ENCODE measurements at places on chromosomes 7 and 10.

- no peak for DNase-seq
Measured at GRCh38 chr10:34768972-34769330, 46.1 kb downstream of the PARD3 start.

DNA sequence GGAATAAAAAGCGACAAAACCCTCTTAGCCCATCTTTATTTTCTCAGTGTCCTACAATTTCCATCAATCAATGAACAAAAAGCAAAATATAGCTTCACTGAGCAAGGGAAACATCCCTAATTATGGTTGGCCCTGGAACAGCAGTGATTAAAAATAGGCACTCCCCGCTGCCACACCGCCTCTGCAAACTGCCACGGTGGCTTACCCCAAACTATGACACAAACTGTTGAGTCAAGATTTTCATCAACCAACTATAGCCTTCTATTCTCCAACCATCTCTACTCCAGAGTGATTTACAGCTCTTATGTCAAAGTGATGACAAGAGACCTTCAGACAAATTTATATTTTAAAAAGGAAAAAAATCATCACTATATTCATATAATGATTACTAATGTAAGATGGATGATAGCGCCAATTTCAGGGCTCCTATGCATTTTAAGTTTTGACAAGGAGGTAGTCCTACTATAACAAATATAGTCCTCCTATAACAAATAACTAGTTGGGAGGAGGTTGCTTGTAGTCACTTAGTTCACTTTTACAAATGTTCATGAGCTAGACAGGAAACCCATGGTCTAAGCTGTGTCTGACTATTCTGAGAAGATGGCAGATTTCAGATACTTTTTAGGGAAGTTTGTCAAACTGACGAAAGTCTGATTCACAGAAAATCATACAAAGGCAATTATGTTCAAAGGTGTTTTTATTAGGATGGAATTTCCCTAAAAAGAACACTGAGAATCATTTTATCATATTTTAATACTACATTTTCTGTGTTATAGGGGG, 26.3 kb downstream of the DENND11 start:
- peak; percentile 46 for DNase-seq

DNA sequence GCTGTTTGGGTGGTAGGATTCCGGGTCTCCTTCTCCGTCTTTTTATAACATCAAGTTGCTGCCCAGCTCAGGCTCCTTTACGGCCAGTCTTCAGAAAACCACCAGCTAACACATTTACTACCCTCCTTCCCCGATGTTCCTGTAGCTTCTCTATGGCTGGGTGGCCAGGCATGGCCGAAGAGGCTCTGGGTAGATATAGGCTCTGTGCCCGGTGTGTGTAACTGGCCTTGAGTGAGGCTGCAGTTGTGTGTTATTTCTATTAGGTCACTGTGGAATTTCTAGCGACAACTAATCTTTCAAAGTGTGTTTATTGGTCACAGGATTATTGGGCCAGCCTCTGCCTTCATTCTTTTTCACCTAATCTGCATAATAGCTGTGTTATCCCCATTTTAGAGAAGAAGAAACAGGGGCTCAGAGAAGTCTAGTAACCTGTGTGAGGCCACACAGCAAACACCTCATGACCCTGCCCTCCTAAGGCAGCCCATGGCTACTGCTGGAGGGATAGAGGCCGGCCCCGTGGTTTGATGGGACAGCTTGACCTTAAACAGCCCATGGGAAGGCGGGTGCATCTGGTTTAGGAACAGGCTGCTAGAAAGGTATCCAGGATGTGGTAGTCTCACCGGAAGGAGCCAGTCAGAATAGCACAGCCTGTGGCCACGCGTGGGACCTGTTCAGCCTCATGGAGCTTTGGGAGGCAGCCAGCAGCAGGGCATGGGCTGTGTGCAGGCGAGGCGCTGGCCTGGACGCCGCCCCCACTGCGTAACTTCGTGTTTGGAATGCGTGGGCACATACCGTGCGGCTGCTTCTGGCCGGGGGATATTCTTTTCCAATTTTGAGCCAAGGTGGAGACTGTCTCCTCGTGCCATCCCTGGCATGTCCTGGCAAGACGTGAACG, 29.7 kb downstream of the HTRA1 start:
- no peak for DNase-seq

DNA sequence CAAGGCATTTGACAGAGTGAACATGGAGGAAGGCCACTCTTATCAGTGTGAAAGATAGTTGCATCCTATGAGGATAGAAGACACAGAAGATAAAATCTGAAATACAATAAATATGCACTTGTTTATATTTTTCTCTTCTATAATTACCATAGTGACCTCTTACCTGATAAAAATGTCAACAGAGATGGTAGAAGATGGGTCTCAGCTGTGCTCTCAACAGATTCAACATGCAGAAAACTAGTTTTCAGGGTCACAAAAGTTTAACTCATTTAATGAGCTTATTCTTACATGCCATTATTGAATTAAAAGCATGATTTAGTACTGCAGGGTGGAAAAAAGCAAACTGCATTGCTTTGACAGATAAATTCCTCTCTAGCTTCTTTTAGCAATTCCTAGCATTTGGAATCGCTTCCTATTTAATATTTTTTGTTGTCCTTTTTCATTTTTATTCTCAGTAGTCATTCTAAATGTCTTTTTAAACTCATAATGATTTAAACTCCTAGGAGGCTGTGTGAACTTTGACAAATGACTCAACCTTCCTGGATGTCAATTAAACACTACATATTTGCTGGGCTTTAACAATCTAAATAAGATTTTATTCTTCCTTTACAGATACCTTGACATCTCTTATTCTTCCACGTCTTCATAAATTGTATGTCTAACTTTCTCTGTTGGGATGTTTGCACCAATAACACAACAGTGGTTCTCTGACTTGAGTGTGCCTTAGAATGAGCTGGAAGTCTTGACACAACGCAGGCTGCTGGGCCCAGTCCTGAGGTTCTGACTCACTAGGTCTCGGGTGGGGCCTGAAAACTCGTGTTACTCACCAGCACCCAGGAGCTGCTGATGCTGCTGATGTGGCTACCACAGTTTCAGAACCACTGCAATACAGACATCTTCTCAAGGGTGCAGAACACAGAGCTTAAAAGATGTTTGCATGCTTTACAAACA, 565.5 kb upstream of the IGFBP3 start:
- no peak for DNase-seq

- no peak for DNase-seq
Measured at GRCh38 chr10:131006458-131007256, 304.9 kb downstream of the TCERG1L start.

GRCh38 chr10:508726-509125, 180.7 kb downstream of the DIP2C start:
- DNase-seq = no peak

- DNase-seq = no peak
Measured at GRCh38 chr7:101893341-101894082, 76.1 kb downstream of the CUX1 start.

DNA sequence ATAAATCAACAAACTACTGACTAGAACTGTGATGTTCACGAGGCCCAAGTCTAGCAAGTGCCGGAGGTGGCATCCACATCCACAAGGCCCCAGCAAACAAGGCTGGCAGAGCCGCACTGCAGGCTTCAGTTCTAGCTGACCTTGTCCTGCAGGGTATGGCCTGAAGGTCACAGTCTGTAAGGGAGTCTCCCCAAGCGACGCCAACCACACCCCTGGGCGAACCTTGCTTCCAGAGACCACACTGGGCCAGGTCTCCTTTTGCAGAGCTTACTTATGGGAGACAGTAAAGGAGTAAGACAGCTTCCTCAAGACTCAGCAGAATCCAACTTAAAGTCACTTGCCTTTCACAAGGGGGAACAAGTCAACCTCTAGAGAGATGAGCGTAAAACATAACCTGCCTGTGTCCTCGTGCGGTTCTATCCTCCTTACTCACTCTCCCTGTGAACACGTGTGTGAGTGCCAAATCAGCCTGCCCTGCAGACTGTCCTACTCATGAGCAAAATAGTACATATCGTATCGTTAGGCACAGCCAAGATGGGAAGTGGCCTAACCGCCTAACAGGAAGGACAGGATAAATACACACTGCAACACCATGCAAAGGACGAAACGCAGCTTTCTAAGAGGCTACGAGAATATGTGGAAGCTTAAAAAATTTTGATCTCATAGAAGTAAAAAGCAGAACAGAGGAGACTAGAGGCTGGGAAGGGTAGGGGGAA, 22.7 kb downstream of the FAM53B start:
- DNase-seq = peak; percentile 91

GRCh38 chr7:7771452-7771851, 53.0 kb upstream of the RPA3 start:
- DNase-seq = no peak

- DNase-seq = no peak
Measured at GRCh38 chr7:10940704-10941355, 32.8 kb upstream of the PHF14 start.

GRCh38 chr10:45466784-45467183, 92.8 kb downstream of the ALOX5 start:
- DNase-seq = peak; percentile 36

DNA sequence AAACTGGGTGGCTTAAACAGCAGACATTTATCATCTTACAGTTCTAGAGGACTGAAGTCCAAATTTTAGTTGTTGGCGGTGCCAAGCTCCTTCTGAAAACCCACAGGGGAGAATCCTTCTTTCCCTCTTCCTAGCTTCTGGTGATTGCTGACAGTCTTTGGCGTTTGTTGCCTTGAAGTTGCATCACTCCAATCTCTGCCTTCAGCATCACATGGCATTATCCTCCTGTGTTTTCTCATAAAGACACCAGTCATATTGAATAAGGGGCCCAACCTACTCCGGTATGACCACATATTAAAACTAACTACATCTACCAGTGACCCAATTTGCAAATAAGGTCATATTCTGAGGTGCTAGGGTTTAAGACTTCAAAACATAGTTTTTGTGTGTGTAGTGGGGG, 472.1 kb upstream of the IGFBP3 start:
- DNase-seq = no peak

- peak; percentile 45 for DNase-seq
Measured at GRCh38 chr10:80260295-80261243, 28.9 kb downstream of the MAT1A start.

- DNase-seq = no peak
Measured at GRCh38 chr10:85225311-85225710, 896.9 kb downstream of the CCSER2 start.

DNA sequence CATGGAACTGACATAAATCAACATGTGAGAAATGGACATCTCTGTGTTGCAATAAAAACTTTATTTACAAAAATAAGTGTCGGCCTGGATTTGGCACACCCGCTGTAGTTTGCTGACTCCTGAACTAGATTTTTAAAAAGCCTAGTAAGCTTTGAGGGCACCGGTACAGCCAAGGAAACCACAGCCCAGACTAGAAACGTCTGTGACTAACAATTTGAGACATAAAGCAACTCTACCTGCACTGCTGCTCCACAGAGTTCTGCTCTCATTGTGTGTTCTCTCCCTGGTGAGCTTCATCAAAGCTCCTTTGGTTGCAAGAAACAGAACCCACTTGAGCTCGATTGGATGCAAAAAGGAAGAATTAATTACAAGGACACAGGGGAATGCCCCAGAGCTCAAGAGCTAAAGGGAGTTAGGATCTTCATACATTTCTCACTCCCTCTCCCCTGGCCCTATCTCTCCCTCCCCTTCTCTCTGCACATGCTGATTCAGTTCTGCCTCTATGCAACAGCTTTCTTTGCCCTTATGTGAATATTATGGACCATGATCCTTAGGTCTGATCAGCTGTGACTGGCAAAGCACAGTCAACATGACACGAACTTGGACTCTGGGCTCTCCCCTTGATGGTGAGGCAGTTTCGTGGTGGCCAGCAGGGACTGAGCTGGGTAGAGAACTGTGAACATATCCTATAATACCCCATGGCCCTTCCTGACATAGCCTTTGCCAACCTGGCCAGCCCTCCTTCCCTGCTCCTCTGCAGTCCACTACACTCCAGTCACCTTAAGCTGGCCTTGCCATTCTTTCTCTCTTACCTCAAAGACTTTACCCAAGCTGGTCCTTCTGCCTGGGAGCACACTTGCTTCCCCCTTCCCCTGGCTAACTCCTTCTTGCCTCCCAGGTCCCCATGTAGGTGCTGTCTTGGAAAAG, 77.5 kb upstream of the YAE1 start:
- no peak for DNase-seq

GRCh38 chr7:129605960-129606614, 5.4 kb upstream of the NRF1 start:
- no peak for DNase-seq

DNA sequence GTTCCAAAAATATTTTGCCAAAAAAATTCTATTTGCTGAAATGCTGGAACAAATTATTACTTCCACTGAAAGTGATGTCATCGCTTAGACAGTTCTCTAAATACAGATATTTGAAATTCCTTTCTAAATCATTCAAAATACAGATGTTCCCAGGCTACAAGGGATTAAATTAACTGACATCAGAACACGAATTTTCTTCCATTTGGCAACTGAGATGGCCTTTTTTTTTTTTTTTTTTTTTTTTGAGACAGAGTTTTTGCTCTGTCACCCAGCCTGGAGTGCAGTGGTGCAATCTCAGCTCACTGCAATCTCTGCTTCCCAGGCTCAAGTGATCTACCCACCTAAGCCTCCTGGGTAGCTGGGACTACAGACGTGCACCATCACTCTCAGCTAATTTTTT, 57.0 kb downstream of the P4HA1 start:
- no peak for DNase-seq

GRCh38 chr7:106178593-106179134, 66.6 kb upstream of the SYPL1 start:
- DNase-seq = no peak

GRCh38 chr10:1426786-1427185, 310.5 kb downstream of the ADARB2 start:
- DNase-seq = no peak

DNA sequence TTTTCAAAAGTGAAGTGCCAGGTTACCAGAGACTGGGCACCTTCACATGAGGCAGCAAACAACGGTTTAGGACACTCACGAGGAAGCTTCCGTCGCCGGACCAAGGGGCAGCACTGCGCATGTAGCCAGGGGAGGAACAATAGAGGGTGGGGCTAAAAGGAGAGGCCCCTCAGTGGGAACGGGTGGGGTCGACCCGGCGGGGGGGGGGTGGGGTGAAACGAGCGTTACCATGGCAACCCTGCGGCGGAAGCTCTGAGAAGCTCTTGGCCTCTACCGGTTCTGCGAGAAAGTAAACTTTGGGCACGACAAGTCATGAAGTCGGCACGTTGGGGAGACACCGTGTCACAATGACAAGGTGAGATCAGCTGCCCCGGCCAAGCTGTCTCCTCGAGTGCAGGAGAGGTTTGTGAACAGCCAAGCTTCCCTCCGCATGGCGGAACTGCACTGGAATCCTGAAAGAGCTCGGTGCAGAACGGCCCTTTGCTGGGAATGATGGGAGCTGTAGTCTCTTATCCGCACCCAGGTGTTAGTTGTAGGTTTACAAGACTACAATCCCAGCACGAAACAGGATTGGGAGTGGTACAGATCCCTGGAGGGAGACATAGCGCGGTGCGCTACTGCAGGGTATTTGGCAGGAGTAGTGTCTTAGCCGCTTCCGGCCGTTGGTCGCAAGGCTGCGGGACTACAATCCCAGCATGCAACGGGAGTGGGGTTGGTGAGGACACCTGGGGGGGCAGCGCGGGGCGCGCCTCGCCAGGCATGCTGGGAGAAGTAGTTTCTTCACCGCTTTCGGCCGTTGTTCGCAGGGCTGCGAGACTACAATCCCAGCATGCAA, 72.8 kb upstream of the ZNF722 start:
- DNase-seq = peak; percentile 97
